ENCODE measurements at places on chromosomes 16 and 17.

DNA sequence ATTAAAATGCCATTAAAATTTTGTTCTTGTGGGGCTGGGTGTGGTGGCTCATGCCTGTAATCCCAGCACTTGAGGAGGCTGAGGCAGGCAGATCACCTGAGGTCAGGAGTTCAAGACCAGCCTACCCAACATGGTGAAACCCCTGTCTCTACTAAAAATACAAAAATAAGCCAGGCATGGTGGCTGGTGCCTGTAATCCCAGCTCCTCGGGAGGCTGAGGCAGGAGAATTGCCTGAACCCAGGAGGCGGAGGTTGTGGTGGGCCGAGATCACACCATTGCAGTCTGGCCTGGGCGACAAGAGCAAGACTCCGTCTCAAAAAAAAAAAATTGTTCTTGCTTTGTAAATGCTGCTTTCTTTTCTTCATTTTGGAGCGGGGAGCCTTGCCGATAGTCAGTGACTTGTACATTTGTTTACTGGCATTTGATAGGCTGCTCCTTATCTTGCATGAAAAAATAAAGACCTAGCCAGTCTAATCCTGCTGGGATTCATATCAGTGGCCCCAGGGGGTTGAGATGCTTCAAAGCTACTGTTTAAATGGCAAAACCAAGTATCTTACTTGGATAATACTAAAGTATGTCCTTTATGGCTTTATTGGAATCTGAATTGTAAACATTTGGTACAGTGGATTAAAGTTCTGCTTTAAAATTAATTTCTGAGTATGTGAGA lies 3.3 kb upstream of the CLTC start:
- no peak for DNase-seq

DNA sequence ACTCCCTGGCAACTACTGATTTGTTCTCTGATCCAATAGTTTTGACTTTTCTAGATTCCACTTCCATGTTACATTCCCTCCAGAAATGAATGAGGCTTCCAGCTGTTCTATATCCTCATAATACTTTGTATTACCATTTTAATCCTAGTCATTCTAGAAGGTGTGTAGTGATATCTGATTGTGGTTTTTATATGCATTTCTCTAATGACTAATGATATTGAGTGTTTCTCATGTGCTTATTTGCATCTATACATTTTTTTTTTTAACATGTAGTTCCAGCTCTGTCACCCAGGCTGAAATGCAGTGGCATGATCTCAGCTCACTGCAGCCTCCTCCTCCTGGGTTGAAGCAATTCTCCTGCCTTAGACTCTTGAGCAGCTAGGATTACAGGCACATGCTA lies 7.3 kb downstream of the ADGRG5 start:
- no peak for DNase-seq

DNA sequence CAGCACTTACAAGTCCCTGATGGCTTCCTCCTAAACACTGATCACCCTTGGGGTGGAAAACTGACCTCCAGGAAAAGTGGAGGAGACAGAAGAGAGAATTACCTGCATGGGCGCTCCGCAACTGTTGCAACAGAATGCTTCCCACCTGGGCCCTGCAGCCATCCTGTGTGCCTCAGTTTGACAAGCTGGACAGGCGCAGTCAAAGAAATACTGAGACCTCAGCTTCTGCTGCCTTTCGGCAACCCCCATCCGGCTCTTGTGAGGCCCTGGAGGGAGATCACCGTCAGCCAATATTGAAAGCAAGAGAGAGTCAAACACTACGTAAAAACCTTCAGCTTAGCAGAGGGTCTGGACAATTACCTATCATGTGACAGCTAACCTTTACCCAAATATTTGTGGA lies 24.8 kb downstream of the SERPINF1 start:
- no peak for DNase-seq

- no peak for DNase-seq
These were observed 676.7 kb upstream of the SOX9 start for GRCh38 chr17:71444078-71444477.

- DNase-seq = no peak
These were observed 74.1 kb downstream of the WNT3 start for GRCh38 chr17:46744441-46744840.

- no peak for DNase-seq
These were observed 10.8 kb upstream of the LPCAT2 start for GRCh38 chr16:55498101-55498500.

DNA sequence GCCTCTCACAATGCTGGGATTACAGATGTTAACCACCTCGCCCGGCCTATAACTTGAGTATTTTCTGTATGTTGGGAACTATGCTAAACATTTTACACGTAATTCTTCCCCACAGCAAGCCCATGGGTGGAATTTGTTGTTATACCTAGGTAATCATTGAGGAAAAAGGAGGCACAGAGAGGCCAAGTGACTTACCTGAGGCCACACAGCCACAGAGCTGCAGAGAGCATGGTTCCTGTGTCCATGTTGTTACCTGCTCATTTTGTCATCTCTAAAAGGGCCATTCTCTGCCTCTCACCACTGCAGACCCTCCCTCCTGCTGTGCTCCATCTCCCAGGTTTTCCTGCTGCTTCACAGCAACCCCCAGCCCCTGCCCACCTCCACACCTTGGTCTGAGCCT lies 135.5 kb downstream of the ABCC1 start:
- DNase-seq = no peak

DNA sequence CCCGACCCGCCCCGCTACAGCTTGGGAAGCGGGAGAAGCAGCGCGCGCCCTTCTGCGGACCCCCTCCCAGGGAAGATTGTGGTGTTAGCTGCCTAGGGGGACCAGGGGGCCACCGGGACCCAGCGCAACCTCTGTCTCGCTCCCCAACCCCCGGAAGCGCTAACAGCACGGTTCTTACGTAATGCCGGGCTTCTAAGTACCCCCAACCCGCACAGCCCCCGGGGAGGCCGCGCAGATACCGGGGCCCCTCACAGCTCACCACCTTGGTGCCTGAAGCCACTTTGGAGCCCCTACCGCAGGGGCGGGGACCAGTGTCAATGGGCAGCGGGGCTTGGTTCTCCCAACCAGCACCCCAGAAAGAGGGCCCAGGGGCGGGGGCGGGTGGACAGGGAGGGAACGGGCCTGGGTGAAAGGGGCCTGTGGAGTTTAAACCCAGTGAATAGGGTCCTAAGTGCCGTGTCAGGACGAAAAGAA lies 348 bp downstream of the MPP2 start:
- DNase-seq = no peak

All from SK-N-SH (cell line).